ENCODE measurements at places on chromosomes 7 and 10.

DNA sequence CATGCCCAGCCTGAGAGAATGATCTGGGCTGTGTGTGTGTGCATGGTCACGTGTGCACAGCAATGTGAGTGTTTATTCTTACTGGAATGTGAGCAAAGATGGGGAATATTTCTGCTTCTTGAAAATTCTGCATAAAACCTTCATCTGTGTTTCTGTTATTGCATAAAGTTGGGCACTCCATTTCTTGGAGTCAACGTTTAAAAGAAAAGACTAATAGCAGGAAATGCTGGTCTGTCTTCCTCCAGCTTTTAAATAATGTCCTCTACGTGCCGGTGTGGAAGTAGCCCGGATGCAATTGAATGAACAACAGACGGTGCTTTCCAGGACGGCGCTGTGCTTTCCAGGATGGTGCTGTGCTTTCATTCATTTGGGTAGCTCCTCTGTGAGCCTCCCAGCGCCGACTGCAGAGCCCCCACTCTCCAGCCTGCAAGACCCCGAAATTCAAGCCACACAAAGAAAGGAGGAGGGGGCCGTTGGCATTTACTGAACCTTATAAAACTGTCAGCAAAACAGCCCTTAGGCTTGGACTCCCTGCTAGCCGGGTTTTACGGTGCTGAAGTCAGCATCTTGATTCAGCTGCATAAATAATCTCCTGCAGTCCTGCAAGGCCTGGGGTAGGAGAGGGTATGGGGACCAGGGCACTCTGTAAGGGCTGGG lies 158.2 kb upstream of the PRKCQ start:
- no peak for DNase-seq

GRCh38 chr10:113967126-113967525 lies 76.5 kb upstream of the ADRB1 start:
- DNase-seq, result no peak

DNA sequence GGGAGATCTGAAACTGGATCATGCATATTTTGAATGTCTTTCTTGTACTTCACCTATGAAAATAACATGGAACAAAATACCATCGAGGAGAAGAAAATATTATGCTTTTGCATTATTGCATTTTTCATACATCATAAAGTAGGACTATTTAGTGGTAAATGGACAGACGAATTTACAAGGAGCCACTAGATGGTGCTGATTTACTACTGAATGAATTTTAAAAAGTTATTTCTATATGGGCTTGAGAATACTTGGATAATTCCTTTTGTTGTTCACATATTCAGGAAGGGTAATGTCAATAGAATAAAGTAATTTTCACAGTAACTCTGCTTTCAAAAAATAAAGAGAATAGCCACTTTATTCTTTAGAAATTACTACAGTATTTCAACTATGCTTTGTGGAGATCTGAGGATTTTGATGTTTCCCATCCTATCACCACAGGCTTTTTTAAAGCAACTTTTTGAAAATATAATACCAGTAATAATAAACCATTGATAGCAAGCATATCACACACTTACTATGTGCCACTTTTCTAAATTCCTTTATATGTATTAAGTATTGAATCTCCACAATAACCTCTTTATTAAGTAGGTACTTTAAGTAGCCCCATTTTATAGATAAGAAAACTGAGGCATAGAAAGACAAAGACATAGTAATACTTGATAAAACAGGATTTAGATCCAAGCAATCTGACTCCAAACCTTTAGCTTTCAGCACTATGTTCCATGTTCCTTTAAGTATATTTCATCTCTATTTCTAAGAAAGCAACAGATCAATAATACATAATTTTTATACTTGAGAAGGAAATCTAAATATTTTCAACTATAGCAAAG lies 38.6 kb downstream of the NEBL start:
- DNase-seq, result no peak

- DNase-seq, result no peak
These were observed 277.1 kb upstream of the KLF6 start for GRCh38 chr10:4062072-4062471.

- DNase-seq, result no peak
These were observed 18.5 kb upstream of the FAM133B start for GRCh38 chr7:92608380-92609322.

- no peak for DNase-seq
These were observed 530.6 kb downstream of the TFEC start for GRCh38 chr7:115499956-115500355.
